GM12864 (cell line): ENCODE measurements at places on chromosomes 3 and 15.

DNA sequence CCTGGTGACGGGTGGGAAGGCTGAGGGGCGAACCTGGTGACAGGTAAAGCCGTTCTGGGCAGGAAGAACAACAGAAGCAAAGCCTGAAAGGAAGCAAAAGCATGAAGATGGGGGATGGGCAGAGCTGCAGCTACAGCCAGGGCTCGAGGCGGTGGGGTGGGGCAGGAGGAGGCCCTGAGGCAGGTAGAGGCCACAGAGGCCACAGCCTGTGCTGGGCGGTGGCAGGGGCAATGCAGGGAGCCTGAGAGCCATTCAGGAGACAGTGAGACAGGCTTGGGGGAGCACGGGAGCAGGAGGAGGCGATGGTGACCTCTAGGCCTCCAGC is 8.2 kb downstream of the PCSK6 start:
- no peak for DNase-seq

GRCh38 chr3:171346582-171347300 is 113.5 kb downstream of the TNIK start:
- no peak for DNase-seq

GRCh38 chr3:57006949-57007419 is 53.5 kb upstream of the SPATA12 start:
- no peak for DNase-seq

- DNase-seq, result no peak
These were observed 90.4 kb downstream of the TBC1D2B start for GRCh38 chr15:77986891-77987764.

DNA sequence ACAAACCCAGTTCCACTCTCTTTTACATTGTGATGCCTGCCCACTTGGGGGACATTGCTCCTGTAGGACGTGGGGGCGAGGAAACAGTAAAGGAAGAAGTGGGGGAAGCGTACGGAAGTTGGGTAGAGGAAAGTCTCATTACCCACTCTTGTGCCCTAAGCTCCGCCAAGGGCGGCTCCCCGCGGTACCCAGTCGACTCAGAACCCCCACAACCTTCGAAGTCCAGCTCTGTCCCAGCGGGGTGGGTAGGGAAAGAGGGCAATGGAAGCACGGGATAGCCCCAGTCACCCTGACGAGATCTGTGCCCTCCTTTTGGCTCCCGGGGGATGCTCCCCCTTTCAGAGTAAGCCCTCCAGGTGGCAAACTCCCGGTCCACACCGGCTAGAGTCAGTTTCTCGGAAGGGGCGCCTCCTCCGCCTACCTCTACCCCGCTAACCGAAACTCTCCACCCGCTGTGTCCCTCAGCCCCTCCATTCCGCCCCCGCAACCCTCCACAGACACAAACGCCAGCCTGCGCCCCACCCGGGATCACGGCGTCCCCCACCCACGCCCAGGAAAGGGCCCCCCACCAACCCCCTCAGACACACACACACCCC is 527 bp downstream of the CSNK1G1 start:
- no peak for DNase-seq

DNA sequence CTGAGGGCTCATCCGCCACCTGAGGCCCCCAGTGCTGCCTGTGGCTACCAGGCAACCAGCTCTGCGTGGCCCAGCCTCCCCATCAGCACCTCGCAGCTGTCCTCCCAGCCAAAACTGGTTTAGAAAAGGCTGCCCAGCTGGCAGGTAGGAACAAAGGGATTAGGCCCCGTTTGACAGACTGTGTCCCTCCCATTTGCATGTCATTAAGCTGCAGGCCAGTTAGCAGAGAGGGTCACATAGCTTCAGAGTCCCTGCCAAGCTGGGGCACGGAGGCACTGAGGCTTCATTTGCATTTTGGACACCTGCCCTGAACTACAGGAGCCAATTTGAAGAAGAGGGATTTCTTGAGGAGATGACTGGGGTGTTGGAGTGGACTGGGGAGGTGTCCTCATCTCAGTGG is 177.9 kb downstream of the TLE3 start:
- DNase-seq, result no peak

DNA sequence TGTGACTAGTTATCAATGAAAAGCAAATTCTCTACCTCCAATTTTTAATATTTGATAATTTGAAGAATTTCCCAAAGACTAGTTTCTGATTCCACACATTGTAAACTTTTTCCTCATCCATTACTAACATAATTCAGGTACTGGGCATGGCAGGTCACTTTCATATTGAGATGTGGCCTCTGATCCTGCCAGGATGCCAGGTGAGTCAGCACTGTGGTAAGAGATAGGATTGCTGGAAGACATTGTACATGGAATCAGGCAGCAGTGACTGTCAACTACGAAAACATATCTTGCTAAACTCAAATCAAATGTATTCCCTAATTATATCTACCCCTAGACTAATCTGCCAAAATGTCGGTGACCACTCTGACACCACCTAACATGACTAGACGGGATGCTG is 33.2 kb upstream of the POU1F1 start:
- DNase-seq, result no peak

DNA sequence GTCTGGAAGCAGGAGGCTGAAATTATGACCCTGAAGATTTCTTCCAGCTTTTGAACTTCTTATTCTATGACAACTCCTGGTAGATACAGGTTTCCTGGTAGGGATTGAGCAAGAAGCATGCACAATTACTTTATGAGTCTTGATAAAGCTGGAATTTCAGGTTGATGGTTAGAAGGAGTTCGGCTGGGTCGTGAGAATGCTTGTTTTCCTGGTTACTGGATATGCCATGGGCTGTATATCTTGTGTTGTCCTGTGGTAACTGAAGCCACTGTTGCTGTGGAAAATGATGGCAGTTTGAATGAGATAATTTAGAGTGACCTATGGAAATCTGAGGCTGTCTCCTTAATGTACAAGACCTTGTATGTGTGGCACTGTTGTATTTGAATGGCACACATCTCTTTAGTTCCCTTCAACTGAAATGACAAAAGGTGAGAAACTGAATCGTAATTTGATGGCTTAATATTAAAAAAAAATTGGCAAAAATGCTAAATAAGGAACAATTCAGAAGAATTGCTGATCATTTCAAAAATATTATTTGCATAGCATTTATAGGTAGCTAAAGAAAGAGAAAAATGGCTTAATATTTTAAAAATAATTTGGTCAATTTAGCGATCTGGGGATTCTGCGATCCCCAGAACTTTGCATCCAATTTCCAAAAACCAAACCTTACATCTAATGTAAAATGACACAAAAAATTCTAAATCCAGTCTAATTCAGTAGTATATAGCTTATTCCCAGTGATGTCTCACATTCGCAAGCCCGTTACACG is 1.1 kb upstream of the UBE2E1 start:
- DNase-seq, result no peak

- no peak for DNase-seq
These were observed 16.5 kb upstream of the TLE3 start for GRCh38 chr15:70114221-70114620.

GRCh38 chr3:172592898-172593669 is 69.9 kb upstream of the TNFSF10 start:
- no peak for DNase-seq

GRCh38 chr15:40307421-40308211 is at the start of gene PLCB2:
PLCB2 (minus strand) TSS chr15:40307935; CDS start chr15:40307672, 263 bp downstream.
- no peak for DNase-seq

- no peak for DNase-seq
These were observed 751.7 kb downstream of the CADM2 start for GRCh38 chr3:85710490-85710889.

- no peak for DNase-seq
These were observed 966.0 kb upstream of the SEMA6D start for GRCh38 chr15:46751303-46751702.

- DNase-seq, result no peak
These were observed 53.4 kb upstream of the CCDC174 start for GRCh38 chr3:14598143-14598569.
